SK-N-SH (cell line): ENCODE measurements at places on chromosomes 7 and 10. TPM values are rescaled to one million over a fixed set of nuclear protein-coding genes. Genes with fewer than 3 reads are reported as not detected.

Gene GRM3
- not detected in 2 replicates for polyA plus RNA-seq

Gene TNRC18
- 19.9 and 34.4 TPM in 2 replicates for polyA plus RNA-seq

Gene MBLAC1
- 2.5 and 4.4 TPM in 2 replicates for polyA plus RNA-seq

Gene SEMA3A
- polyA plus RNA-seq, result 15.9 and 16.5 TPM in 2 replicates

- peak; percentile 36 for DNase-seq
Observed at GRCh38 chr10:102281102-102281487, 35.8 kb downstream of the GBF1 start.

- no peak for DNase-seq
Observed at GRCh38 chr10:99654390-99655175, 4.7 kb upstream of the ENTPD7 start.

DNA sequence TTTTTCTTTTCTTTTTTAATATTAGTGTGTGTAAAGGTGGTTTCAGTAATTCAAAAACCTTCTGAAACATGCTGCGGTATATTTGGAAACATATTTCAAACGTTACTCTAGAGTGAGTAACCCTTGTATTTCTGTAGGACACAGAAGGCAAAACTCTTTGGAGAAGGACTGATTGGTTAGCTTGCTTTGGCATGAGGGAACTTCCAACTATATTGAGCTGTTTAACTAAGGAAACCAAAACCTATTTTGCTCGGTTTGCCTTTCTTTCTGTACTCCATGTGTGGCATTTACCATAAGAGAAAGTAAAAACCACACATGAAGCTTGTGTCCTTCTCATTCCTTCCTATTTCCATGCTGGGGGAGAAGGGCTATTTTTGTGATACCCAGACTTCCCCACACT is 149.8 kb downstream of the DYNC1I1 start:
- no peak for DNase-seq

- no peak for DNase-seq
Observed at GRCh38 chr7:47449810-47450590, 131.9 kb downstream of the TNS3 start.

GRCh38 chr7:47602272-47603004 is 20.5 kb upstream of the TNS3 start:
- DNase-seq, result no peak

DNA sequence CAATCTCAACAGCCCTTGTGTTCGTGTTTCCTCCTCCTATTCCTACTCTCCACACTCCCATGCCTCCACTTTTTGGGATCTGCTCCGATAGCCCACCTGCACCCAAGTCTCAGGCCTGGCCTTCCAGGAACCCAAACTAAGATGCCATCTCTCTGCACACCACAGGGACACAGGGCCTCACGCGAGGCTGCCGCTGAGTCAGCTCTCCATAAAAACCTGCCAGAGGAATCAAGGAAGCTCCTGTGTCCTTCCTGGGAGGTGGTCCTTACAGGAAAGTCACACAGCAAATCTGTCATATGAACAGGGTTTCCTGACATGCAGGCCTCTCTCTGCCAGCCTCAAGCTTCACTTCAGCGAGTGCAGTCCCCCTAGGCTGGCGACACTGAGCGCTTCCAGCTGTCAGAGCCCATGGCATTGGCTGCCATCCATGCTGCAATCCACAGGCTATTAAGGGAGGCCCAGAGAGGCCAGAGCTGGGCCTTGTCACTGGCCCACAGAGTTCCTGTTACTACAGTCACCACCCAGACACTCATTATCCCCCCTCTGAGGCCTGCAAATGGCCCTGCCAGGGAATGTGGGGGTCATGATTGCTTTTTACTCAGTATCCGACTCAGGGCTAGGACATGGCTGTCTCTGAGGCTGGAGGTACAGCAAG is 151.4 kb downstream of the OAT start:
- peak; percentile 71 for DNase-seq

DNA sequence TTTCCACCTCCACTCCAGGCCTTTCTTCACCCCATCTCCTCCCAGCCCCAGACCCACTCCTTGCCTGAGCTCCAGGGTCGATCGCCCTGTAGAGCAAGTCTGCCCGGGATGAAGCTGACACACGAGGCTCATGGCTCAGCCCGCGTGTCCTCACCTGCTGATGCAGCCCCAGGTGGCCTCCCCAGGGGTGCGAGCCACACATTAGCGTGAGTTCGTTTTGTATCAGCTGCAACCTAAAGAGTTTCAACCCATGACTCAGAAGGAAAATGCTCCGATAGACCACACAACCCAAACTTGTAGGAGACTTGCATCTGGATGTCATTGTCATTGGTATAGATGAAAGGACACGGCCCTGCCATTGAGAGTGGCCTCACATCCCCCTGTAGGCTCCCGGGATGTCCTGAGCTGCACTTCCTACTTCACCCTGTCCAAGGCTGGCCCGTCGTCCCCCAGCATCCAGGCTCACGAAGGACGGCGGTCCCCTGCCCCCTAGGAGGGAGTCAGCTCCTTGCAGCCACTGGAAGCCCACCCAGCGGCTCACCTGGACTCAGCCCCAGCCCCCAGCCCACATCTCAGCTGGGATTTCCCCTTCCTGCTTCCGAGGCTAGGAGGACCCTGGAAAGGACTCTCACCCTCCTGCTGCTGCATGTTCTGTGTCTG is 97.7 kb downstream of the HTR5A start:
- DNase-seq, result no peak

GRCh38 chr7:21675255-21675654 is 132.4 kb downstream of the DNAH11 start:
- no peak for DNase-seq

DNA sequence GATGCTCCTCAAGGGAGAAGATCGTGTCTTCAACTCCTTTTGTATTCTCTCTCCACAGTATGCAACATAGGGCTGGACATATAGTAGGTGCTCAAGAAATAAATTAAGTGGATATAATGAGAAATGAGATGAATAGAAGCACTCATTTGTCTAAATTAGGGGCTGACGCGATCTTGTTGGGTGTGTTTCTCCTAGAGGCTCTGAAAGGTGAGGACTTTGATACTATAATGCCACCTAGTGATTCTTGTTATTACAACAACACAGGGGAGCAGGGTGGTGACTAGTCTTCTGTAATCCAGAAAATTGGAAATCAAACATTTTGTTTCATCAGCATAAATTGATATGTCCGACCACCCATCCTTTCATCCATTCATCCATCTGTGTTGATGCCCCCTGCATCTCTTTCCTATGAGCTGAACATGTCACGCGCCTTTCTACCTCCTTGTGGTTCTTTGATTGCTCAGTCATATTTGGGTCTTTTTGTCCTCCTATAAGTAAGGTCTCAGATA is 3.5 kb upstream of the CFAP58 start:
- peak; percentile 55 for DNase-seq

DNA sequence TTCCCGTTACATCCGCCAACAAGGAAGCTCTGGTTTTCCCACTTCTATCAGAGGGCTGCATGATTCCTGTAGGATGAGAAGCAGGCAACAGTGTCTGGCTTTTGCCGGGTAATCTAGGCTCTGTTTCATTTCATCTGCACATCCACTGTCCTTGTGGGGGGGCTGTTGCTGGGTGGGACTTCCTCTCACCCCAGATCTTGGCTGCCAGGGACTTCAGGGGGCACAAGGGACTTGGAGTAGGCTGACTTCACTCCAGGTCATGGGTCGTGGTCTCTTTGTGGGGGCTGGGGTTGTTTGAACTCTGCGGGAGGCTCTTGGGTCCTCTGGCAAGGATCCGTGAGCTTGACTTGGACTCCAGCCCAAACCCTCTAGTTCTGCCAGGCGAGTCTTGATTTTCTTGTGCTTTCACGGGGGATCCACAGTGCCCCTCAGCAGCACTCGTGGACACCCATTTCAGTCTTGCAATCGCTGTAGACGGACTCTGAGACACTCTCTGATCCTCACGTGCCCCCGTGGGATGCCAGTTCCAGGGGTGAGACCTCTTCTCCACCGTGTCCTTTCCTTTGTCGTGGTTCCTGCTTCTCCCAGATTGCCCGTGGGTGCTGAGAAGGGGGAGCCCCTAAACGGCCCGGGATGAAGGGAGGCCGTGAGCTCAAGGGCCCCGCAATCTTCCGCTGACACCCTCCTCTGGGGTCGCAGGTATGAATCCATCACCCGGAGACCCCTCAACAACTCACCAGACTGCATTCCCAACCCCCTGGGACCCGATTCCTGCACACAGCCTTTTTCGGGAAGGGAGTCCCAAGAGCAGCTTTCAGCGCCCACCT is 21.4 kb upstream of the ZNF273 start:
- DNase-seq, result peak; percentile 21

- DNase-seq, result no peak
Observed at GRCh38 chr10:125084614-125085257, 75.6 kb downstream of the CTBP2 start.

GRCh38 chr10:102384053-102384452 is 11.5 kb upstream of the NFKB2 start:
- no peak for DNase-seq

DNA sequence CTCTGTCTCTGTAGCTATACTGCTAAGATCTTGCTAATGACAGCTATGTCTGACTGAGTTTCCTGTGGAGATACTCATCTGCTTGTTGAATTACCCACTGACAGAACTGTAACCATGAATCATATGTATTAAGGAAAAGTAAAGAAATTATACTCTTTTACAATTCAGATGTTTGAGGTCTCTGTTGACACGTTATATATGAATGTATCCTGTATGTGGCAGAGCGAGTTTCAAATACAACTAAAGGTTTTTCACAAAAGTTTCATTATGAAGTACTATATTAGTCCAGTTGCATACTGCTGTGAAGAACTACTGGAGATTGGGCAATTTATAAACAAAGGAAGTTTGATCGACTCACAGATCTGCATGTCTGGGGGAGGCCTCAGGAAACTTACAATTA is 232.5 kb downstream of the CDK14 start:
- DNase-seq, result no peak

- DNase-seq, result no peak
Observed at GRCh38 chr10:44801383-44802327, 109.5 kb upstream of the TMEM72 start.

- no peak for DNase-seq
Observed at GRCh38 chr10:5416981-5417380, 4.6 kb downstream of the NET1 start.

DNA sequence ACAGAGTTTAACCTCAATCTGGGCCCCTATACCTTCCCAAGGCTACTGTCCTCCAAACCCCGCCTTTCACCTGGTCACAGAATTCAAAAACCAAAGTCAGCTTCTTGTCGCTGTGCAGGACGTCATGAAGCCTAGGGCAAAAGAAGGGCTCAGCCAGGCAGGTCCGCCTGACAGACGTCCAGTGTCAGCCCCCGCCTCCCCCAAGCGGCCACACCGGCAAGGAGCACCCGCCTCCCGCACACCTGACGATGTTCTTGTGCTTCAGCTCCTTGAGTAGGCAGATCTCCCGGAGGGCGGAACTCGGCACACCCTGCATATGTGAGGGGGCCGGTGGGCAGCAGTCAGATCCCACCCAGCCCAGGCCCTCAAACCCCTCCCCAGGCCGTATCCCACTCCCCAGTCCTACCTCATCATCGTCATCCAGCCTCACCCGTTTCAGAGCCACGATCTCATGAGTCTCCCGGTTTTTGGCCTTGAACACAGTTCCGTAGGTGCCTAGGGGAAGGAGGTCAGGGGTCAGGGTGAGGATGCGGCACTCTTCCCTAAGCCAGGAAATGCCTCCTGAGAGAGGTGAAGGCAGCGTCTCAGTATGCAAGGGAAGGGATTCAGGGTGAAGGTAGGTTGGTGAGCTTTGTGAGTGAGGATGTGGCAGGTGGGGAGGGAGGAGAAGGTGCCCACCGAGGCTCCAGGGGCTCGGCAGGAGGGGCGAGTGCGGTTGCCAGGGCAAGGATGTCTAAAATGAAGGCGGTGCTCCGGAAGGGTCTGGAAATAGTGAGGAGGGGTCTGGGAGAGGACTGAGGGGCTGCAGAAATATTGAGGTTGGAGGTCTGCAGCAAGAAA is 811 bp downstream of the CDK5 start:
- DNase-seq, result no peak

- DNase-seq, result no peak
Observed at GRCh38 chr10:34804306-34804705, 10.8 kb downstream of the PARD3 start.

DNA sequence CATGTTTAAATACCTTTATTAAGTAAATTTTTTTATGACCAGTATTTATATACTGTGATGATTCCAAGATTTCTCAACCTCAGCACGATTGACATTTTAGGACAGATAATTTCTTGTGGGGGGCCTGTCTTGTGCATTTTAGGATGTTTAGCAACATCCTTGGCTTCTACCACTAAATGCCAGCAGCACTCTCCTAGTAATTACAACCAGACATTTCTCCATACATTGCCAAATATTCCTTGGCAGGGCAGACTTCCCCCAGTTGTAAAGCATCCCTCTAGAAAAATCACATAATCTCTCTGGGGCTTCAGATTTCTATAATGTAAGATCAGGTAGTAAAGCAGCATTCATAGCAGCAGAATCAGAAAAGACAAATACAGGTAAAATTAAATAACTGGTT is 7.8 kb upstream of the LIPM start:
- DNase-seq, result no peak

GRCh38 chr10:127972751-127973357 is 66.0 kb downstream of the PTPRE start:
- DNase-seq, result no peak

GRCh38 chr10:7170626-7171322 is 240.1 kb downstream of the SFMBT2 start:
- no peak for DNase-seq

DNA sequence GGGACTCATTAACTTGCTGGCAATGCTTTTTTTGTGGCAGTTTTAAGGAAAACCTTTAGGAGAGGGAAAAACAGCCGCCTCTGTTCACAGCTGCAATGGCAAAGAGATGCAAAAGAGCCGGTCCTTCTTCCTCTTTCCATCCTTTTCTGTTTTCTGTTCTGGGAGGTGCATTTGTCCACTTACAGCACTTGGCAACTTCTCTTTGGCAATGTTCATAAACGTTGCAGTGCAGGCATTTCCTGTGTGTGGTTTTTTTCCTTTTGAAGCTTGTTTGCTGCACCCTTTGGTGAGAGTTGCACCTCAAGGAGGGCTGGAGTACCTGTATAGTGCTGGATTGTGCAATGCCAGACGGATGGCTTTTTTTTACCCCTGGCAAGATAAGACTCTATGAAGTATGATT is 53.9 kb upstream of the HABP2 start:
- DNase-seq, result no peak

DNA sequence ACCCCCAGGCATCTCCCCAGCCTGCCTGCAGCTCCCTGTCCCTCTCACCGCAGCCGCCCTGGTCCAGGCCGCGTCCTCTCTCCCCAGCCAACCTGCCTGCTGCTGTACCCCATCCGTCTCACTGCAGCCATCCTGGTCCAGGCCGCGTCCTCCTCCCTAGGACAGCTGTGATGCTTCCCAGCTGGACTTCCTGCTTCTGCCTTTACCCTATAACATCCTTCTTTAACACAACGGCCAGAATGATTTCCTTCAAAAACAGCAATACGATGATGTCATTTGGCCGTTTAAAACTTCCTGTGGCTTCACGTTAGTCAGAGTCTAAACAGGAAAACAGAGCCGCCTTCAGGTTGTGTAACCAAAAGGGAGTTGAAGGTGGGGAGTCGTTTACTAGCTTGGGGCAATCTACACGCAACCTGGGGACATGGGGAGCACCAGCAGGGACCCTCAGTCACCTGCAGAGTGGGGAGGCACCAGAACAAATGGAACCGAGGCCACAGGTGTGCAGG is 32.2 kb upstream of the ZFAND2A start:
- no peak for DNase-seq
